Activated T-helper 1 cell treated with anti-CD3 and anti-CD28 coated beads, Interleukin-12 subunit alpha, Interleukin-12 subunit beta, Interleukin-2, Interleukin-4 antibody, amounts not matched to agents 30 ng/mL and 10 ng/mL and 1 ng/mL, durations not matched to agents 14 hours and 24 hours and 36 hours (primary cell): ENCODE measurements at places on chromosomes 7 and 10. TPM values are rescaled to one million over a fixed set of nuclear protein-coding genes. Genes with fewer than 3 reads are reported as not detected.

DNA sequence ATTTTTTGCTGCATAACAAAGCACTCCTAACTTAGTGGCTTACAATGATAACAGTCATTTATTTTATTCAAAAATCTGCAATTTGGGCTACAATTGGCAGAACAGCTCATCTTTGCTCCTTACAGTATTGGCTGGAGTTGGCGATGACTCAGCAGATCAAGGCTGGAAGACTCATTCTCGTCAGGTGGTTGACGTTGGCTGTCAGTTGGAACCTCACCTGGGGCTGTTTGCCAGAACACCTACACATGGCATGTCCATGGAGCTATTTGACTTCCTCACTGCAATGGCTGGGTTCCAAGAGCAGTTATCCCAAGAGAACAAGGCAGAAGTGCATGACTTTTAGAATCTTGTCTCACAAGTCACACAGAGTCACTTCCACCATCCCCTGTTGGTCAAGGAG is 75.1 kb downstream of the NOD1 start:
- peaks cover 8% of the 10 kb centered on the region for H3K4me1 ChIP-seq
- H3K4me3 ChIP-seq: no peak overlapping the region
- no peak overlapping the region for H3K27ac ChIP-seq
- H3K36me3 ChIP-seq: peaks cover 7% of the 10 kb centered on the region
- no peak for DNase-seq

DNA sequence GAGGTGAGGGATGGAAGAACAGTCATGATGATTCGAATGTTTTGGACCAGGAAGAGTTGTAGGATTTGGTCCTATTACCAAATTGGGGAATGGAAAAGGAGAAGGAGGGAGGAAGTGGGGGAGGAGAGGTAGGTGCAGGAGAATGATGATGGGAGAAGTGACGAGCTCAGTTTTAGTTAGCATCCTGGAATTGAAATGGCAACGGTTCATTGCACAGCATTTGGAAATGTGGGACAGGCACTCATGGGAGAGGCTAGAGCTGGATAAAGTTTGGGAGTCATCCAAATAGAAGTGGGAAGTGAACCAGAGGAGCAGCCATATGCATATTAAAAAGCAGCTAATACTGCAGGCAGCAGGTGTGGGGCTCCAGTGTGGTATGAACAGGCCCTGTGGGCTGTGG is 253.6 kb downstream of the SORCS3 start:
- no peaks in the 10 kb centered on the region for H3K36me3 ChIP-seq
- no peak overlapping the region for H3K27ac ChIP-seq
- no peaks in the 10 kb centered on the region for H3K4me1 ChIP-seq
- no peak overlapping the region for H3K4me3 ChIP-seq
- H3K27me3 ChIP-seq: no peaks in the 10 kb centered on the region

- DNase-seq: no peak
- peaks cover 2% of the 10 kb centered on the region for H3K36me3 ChIP-seq
- H3K27ac ChIP-seq: no peak overlapping the region
Measured at GRCh38 chr10:14697281-14697680, 77.4 kb downstream of the FAM107B start.

GRCh38 chr10:112701211-112701877 is 248.7 kb upstream of the TCF7L2 start:
- H3K27ac ChIP-seq: no peak overlapping the region
- no peaks in the 10 kb centered on the region for H3K27me3 ChIP-seq
- no peaks in the 10 kb centered on the region for H3K4me1 ChIP-seq
- no peak overlapping the region for H3K4me3 ChIP-seq
- H3K36me3 ChIP-seq: peaks cover 6% of the 10 kb centered on the region
- DNase-seq: no peak

DNA sequence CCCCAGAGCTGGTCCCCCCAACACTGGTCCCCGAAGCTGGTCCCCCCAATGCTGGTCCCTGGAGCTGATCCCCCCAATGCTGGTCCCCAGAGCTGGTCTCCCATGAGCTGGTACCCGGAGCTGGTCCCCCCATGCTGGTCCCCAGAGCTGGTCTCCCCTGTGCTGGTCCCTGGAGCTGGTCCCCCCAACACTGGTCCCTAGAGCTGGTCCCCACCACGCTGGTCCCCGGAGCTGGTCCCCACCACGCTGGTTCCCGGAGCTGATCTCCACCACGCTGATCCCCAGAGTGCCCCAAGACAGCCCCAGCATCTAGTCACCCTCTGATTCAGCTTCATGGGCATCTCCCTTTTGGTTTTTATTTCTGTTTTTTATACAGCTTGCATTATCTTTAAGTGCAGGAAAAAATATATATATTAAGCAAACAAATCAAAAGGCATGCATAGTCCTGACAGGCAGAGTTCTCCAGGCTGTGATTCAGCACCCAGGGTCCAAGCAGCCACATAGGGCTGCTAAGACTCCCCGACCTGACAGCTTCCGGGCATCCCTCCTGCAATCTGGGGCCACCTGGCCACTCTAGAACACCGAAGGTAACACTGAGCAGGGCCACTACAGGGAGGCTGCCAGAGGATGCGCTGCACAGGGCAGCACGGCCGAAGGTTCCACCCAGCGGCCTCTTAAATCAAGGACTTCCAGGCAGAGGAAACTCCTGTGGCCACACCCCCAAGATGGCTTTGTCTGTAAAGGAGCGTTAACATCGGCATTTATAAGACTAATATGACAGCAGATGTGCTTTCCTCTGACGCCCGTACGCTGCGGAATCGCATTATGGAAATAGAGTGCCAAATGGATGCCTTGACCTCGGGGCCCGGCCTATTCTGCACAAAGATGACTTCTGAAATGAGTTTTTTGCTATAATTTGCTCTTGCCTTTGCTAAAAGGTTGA is 215.0 kb downstream of the PTPRN2 start:
- no peaks in the 10 kb centered on the region for H3K27me3 ChIP-seq
- no peak overlapping the region for H3K4me3 ChIP-seq
- DNase-seq: no peak
- H3K27ac ChIP-seq: no peak overlapping the region
- H3K36me3 ChIP-seq: no peaks in the 10 kb centered on the region

DNA sequence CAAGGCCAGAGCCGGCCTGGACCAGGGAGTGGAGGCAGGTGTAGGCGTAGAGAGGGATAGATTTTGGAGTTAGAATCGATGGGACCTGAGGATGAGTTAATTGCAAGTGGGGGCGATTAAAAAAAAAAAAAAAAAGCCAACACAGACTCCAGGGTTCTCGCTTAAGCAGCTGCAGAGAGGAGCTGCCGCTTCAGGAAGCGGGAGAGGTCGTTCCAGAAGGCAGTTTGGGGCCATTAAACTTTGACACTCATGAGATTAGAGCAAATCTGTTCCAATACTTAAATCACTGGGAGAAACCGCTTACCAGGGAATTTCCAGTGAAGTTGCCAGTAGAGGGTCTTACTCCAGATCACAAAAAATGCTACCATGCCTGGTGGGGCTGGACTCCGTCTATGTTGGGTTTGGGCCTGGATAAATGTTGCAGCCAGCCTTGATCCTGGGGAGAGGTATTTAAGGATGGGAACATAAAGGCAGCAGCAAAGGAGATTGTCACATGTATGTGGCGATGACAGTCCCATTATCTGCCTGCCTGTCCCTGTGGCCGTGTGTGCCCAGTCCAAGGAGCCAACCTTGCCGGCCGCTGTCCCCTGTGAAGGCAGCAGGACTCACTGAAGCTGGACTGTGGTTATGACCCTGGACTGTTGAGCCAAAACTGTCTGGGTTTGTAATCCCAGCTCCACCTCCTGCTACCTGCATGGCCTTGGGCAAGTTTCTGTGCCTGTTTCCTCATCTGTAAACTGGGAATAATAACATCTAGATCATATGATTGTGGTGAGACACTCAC is 23.9 kb upstream of the GRID1 start:
- H3K4me3 ChIP-seq: no peak overlapping the region
- no peak overlapping the region for H3K27ac ChIP-seq
- H3K27me3 ChIP-seq: peaks cover 62% of the 10 kb centered on the region
- no peaks in the 10 kb centered on the region for H3K36me3 ChIP-seq
- DNase-seq: no peak

GRCh38 chr10:44391981-44392380 is 7.1 kb upstream of the CXCL12 start:
- H3K27ac ChIP-seq: no peak overlapping the region
- H3K36me3 ChIP-seq: no peaks in the 10 kb centered on the region
- no peaks in the 10 kb centered on the region for H3K4me1 ChIP-seq
- no peak overlapping the region for H3K4me3 ChIP-seq
- DNase-seq: no peak

DNA sequence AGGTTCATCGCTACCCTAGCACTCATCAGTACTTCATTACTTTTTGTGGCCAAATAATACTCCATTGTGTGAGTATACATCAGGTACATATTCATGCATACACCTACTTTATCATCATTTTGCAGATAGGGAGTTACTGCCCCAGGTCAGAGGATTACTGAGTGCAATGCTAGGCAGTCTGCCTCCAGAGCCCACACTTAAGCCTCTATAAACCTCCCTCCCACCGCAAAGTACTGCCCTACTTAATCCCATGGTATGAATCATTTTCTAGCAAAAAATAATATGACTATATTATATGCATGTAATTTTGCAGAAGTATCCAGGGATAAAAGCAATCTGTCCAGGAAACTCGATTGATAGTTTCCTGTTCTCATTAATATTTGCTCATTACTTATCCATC is 194.3 kb downstream of the GRID1 start:
- peaks cover 5% of the 10 kb centered on the region for H3K27me3 ChIP-seq
- no peak overlapping the region for H3K27ac ChIP-seq
- H3K36me3 ChIP-seq: no peaks in the 10 kb centered on the region
- H3K4me1 ChIP-seq: no peaks in the 10 kb centered on the region
- no peak overlapping the region for H3K4me3 ChIP-seq

DNA sequence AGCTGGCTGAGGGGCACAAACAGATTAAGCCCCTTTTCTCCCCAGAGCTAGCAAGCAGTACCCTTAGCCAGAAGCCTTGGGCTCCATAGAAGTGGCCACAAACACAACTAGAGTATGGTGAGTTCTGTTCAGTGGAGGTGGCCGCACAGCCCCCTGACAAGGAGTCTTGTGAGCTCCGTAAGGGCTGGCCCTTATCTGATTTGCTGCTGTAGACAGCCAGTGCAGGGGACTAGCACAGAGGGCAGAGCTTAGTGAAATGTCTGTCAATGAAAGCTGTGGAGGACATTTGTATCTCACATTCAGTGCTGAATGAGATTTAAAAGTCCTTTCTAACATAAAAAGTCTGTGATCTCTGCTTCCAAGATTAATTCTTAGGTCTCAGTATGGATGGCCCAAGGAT is 137.3 kb downstream of the AUTS2 start:
- no peak overlapping the region for H3K27ac ChIP-seq
- no peaks in the 10 kb centered on the region for H3K4me1 ChIP-seq
- H3K4me3 ChIP-seq: no peak overlapping the region
- peaks cover 2% of the 10 kb centered on the region for H3K27me3 ChIP-seq
- no peaks in the 10 kb centered on the region for H3K36me3 ChIP-seq

DNA sequence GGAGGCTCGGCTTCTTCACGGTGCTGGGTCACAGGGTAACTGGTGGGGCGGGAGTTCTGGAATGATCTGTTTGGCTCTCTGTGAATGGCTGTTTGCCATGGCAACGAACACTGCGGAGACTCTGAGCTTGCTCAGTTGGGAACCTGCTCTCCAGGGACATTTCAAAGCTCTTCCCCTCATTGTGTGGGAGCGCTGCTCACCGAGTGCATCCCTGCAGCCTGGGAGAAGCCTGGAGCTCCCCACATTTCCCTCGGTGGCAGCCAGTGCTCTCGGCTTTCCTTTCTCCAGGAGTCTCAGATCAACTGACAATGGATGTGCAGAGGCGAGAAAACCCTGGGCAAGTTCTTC is 57.6 kb upstream of the CACUL1 start:
- H3K4me1 ChIP-seq: no peaks in the 10 kb centered on the region
- H3K27ac ChIP-seq: no peak overlapping the region
- no peaks in the 10 kb centered on the region for H3K36me3 ChIP-seq
- H3K27me3 ChIP-seq: peaks cover 7% of the 10 kb centered on the region
- DNase-seq: no peak

GRCh38 chr7:101927802-101928201 is 110.4 kb downstream of the CUX1 start:
- peaks cover 6% of the 10 kb centered on the region for H3K36me3 ChIP-seq
- no peak for DNase-seq
- no peak overlapping the region for H3K27ac ChIP-seq
- no peak overlapping the region for H3K4me3 ChIP-seq
- H3K27me3 ChIP-seq: peaks cover 1% of the 10 kb centered on the region

DNA sequence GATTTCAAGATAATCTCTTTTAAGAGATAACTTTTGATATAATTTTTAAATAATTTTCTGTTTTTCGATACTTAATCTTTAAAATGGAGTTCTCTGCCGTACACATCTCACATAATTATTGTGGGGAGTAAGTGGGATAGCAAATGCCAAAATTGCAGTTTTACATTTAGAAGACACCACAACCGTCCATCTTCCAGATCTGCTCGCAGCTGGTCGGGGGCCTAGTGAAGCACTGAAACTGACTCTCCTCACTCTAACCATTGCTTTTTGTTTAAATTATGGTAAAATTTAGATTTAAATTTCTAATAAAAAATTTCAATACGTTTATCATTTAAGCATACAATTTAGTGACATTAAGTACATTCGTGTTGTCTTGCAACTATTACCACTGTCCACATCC is 94.2 kb downstream of the PRR15 start:
- no peaks in the 10 kb centered on the region for H3K27me3 ChIP-seq
- H3K36me3 ChIP-seq: no peaks in the 10 kb centered on the region
- H3K4me3 ChIP-seq: no peak overlapping the region
- DNase-seq: no peak
- no peak overlapping the region for H3K27ac ChIP-seq

GRCh38 chr7:26815426-26815825 is 49.0 kb downstream of the SKAP2 start:
- no peaks in the 10 kb centered on the region for H3K36me3 ChIP-seq
- H3K27ac ChIP-seq: no peak overlapping the region
- no peak overlapping the region for H3K4me3 ChIP-seq
- DNase-seq: no peak

GRCh38 chr7:124033095-124033806 is 384 bp upstream of the TMEM229A start:
- H3K27me3 ChIP-seq: peaks cover 37% of the 10 kb centered on the region
- peaks cover 1% of the 10 kb centered on the region for H3K36me3 ChIP-seq
- no peak overlapping the region for H3K27ac ChIP-seq
- peak overlapping the region; percentile 7 for H3K4me3 ChIP-seq
- no peak for DNase-seq
- peaks cover 4% of the 10 kb centered on the region for H3K4me1 ChIP-seq

Gene CDC14C
- total RNA-seq: not detected in 2 replicates

Gene COL13A1
- not detected in 2 replicates for total RNA-seq

Gene ADRA2A
- total RNA-seq: not detected in 2 replicates

Gene LRRC4
- 1.3 and 2.1 TPM in 2 replicates for total RNA-seq

Gene UCN3
- total RNA-seq: not detected in 2 replicates

Gene VGF
- 0.10 and 0.21 TPM in 2 replicates for total RNA-seq

Gene PNLIP
- total RNA-seq: not detected in 2 replicates
